GM18507 (cell line): ENCODE measurements at places on chromosomes 4 and X.

GRCh38 chr4:7818399-7818911 lies 121.2 kb downstream of the AFAP1 start:
- DNase-seq: no peak

- no peak for DNase-seq
Measured at GRCh38 chr4:121358473-121358872, 22.3 kb downstream of the QRFPR start.

DNA sequence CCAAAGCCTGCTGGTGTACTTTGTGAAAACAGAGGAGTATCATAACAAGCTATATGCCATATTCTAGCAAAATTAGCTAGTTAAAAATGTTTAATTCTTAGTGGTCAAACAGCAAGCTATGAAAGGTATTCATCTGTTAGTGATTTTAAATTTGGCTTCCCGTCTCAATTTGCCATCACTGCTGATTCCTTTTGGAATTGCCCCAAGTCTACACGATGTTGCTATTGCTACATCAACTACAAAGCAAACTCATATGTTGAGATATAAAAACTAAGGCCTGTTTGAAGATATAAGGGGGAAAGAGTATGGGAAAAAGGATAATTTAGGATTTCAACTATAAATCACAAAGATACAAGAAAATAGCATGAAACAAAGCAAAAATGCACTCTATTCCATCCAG lies 146.1 kb downstream of the COL25A1 start:
- no peak for DNase-seq

GRCh38 chr4:150581056-150581605 lies 820 bp upstream of the MAB21L2 start:
- no peak for DNase-seq

DNA sequence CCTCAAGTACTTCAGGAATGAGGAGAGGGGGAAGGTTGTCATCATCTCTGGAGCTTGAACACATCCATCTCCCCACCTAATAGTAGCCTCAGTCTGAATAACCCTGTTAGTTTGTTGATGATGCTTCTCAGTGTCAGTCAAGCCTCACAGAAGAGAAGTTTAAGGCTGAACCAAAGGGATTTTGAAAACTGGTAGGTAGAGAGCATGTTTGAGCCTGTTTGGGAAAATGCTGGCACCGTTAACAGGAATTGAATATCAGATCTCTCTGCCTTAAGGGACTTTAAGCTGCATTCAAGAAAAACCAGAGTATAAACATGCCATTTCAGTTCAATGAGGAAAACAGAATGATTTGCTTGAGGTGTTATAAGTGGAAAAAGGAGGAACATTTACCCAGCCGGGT lies 73.1 kb downstream of the MAPK10 start:
- no peak for DNase-seq

DNA sequence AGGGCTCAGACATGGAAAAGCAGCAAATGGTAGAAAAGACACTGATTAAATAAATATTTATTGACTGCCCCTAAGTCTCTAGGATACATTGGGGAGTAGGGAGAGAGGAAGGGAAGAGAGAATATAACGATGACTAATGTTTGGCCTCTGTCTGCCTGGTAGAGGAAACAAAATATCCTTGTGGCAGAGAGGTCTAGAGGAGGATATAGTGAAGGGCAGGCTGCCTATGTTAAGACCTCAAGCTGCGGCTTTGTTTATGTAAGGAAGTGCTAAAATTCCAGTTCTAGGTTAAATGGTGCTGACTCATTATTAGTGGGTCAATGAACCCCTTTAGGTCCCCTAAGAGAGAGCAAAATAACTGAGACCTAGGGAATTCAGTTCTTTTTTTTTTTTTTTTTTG lies 427.3 kb upstream of the FTHL17 start:
- no peak for DNase-seq

- DNase-seq: no peak
Measured at GRCh38 chr4:1172971-1173757, 781 bp upstream of the SPON2 start.

- no peak for DNase-seq
Measured at GRCh38 chrX:120463241-120463640, 5.9 kb downstream of the LAMP2 start.

DNA sequence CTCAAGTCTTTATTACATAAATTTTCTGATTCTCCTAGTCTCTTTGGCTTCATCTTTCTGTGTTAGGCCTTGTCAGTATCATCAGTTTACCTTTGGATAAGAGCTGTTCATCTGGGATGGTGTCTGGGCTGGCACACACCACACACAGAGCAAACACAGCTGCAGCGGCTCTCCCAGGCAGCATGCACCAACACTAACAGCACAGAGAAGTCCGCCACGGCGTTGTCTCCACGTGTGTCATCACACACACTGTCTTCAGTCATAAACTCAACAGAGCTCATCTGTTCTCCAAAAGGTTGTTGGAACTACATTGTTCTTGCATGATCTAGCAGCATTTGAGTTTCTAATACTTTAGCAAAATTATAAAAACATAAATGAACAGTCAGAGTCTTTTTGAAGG lies 851.9 kb upstream of the FRG1 start:
- DNase-seq: no peak

GRCh38 chrX:39008549-39008948 lies 207.3 kb downstream of the MID1IP1 start:
- DNase-seq: no peak

DNA sequence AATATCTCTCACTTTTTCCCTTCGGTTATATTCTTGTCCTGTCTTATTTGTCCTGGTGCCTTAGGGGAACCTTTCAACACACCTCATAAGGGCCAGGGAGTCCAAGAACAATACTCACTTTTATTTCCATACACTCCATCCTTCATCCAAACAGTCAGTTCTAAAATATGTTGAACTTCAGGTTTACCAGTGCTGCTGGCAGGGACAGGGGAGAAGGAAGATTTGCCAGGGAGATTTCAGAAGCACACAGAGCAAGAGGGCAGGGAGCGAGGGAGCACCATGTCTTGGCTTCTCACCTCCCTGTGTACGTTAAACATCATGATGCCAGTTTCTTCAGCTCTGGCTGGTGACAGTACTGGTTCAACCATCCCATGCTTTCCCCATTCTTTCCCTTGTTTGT lies 631.1 kb upstream of the FAT1 start:
- DNase-seq: no peak

DNA sequence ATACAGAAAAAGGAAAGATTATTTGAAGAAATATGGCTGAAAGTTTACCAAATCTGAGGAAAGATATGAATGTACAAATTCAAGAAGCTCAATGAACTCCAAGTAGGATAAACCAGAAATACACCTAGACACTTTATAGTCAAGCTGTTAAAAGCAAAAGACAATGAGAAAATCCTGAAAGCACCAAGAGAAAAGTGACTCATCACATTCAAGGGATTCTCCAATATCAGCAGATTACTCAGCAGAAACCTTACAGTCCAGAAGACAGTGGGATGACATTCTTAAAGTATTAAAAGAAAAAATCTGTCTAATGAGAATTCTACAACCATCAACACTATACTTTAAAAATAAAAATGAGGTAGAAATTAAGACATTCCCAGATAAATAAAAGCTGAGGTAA lies 223.8 kb upstream of the ZCCHC13 start:
- no peak for DNase-seq

DNA sequence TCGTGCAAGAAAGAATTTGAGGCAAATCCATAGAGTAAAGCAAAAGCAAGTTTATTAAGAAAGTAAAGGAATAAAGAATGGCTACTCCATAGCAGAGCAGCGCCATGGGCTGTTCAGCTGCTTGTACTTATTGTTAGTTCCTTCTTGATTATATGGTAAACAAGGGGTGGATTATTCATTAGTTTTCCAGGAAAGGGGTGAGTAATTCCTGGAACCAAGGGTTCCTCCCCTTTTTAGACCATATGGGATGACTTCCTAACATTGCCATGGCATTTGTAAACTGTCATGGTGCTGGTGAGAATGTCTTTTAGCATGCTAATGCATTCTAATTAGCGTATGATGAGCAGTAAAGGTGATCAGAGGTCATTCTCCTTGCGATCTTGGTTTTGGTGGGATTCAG lies 23.5 kb upstream of the CEP135 start:
- DNase-seq: no peak

DNA sequence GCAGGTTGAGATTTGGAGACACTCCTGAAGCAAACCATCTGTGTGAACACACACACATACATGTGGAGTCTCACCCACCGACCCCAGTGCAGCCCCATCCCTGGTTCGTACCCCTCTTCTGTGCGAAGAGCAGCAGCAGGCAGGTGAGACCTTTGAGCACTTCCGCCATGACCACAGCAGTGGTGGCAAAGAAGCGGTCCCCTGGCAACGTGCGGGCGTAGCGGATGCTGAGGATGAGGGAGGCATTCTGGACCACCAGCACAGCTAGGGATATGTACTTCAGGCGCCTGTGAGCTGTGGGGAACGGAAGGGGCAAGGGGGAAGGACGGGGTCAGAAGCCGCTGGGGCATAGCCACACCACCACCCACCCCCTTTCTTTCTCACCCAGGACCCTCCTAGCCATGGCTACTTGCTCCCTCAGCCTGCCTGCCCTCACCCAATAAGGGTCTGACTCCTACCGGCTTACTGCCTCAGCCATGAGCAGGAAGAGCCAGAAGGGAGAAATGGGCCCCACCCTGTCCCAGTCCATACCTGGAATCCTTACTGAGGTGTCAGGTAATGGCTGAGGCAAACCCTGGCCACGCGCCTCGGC lies 1.6 kb downstream of the SLC35A2 start:
- no peak for DNase-seq

- no peak for DNase-seq
Measured at GRCh38 chr4:78542373-78542772, 9.2 kb upstream of the ANXA3 start.

DNA sequence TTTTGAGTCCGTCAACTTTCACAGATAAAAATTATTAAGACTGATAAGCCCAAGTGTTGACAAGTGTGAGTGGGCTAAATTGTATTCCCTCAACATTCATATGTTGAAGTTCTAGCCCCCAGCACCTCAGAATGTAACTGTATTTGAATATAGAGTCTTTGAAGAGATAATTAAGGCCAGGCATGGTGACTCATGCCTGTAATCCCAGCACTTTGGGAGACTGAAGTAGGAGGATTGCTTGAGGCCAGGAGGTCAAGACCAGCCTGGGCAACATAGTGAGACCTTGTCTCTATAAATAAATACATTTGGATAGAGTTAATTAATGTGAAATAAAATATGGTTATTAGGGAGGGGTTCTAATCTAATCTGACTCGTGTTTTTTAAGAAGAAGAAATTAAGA lies 29.7 kb upstream of the SLC25A4 start:
- no peak for DNase-seq

DNA sequence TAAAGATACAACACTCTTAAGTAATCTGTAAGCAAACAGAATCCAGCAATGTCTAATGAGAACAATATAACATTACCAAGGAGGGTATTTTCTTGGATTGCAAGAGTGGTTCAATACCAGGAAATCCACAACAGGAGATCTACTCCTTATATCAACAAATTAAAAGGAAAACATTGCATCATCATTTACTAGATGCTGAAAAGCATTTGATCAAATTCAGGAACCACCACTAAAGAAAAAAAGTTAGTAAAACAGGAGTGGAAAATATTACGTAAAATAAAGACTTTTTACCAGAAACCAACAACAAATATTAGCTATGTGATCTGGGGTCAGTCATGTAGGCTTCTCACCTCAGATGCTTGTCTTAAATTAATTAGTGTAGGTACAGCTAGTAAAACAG lies 66.8 kb upstream of the MAB21L2 start:
- DNase-seq: no peak

GRCh38 chrX:138001226-138001625 lies 435.3 kb downstream of the ZIC3 start:
- no peak for DNase-seq

- no peak for DNase-seq
Measured at GRCh38 chrX:18542131-18542530, 116.7 kb downstream of the CDKL5 start.

- no peak for DNase-seq
Measured at GRCh38 chr4:147831551-147832171, 99.8 kb downstream of the ARHGAP10 start.

DNA sequence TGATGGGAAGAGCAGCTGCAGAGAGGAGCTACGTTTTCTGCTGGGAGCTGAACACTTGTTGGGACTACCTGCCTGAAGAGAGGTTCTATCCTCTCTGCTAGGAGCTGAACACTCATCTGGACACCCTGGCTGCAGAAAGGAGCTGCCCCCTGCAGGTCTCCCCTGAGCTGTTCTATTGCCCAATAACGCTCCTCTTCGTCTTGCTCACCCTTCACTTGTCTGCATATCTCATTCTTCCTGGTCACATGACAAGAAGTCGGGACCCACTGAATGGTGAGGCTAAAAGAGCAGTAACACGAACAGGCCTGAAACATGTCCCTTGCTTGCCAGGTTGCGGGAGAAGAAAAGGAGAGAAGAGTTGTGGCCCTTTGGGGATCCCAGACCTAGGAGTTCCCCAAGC lies 27.8 kb downstream of the NAA11 start:
- no peak for DNase-seq

GRCh38 chrX:29541038-29541437 lies 674.3 kb upstream of the MAGEB2 start:
- DNase-seq: no peak

DNA sequence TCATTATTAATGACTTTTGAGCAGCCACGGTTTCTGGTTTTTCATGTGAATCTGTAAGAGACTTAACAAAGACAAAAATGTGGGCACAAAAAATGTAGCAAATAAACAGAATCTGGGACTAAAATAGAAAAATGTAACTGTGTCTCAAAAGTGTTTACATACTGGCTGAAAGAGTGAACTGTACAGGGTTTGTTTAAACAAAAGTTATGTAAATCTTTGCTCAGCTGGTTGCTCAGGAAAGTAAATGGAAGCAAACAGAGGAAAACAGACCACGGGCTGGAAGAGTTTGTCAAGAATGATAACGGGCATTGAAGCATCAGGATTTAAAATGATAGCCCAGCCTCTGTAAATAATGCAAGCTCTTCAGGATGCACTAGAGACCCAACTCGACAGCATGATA lies 921.8 kb upstream of the FTHL17 start:
- no peak for DNase-seq

DNA sequence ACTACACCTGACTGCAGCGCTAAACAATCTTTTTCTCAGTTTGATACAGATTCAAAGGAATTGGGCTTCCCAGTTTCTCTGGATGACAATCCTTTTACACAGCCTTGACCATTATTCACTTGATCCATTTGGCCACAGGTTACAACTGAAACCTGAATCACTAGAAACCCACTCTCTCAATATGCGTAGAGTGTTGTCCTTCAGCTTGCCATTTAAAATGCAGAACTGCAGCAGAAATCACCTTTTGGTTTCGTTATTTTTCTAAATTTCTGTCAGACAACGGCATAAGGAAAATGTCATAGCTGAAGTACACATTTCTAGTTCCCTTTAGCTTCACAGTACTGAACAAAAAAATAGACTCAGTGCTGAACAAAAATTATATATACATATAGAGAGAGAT lies 255.8 kb upstream of the TENM3 start:
- no peak for DNase-seq

GRCh38 chr4:83067058-83067639 lies 32.2 kb downstream of the COPS4 start:
- DNase-seq: no peak

GRCh38 chr4:102103368-102103767 lies 241.9 kb downstream of the SLC39A8 start:
- DNase-seq: no peak
